Progenitor cell of endocrine pancreas (in vitro differentiated cells): ENCODE measurements at places on chromosomes 3 and 15. TPM values are rescaled to one million over a fixed set of nuclear protein-coding genes. Genes with fewer than 3 reads are reported as not detected.

Gene GABPB1
- total RNA-seq: 34.6 and 41.7 TPM in 2 replicates

- no peak for DNase-seq
These were observed 612 bp downstream of the UBA5 start for GRCh38 chr3:132660811-132661070.

Gene GP9
- not detected in 2 replicates for total RNA-seq

Gene RNF123
- 52.2 and 54.4 TPM in 2 replicates for total RNA-seq

DNA sequence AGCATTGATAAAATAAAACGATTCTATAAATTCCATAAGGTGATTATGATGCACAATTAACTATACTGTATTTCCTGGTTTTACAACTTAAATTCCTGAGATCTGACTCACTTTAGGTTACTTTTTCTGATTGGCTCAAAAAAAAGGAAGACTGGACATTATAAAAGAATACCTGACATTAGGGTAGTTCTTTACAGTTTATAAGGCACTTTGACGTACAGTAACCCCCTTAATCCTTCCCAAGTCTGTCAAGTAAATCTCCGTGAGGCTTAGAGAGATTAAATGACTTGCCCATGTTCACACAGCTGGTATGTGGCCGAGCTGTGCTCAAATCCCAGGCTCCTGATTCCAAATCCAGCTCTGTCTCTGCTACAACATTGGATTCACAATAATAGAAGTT, 1.0 kb upstream of the SLTM start:
- DNase-seq: no peak

- DNase-seq: no peak
These were observed 15.2 kb downstream of the ST3GAL6 start for GRCh38 chr3:98778383-98778782.

DNA sequence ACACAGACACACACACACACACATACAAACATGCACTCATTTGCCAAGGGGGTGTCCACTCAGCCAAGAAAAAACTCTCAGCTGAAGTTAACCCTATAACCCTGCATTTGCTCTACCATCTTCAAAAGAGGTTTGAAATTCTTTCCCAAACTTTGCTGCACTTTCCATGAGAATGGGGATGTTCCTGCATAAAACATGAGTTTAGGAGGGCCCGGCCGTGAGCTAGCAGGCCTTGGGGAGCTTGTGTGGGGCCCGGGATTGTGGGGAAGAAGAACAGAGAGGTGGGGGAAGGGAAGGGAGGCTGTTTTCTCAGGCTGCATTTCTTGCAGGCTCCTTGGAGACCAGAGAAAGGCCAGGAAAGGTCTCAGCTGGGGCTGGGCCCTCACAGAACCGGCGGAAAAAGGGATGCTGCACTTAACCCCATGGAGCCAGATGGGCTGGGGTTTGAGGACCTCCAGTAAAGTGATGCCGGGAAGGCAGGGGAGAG, 40.8 kb downstream of the SEMA5B start:
- no peak for DNase-seq

DNA sequence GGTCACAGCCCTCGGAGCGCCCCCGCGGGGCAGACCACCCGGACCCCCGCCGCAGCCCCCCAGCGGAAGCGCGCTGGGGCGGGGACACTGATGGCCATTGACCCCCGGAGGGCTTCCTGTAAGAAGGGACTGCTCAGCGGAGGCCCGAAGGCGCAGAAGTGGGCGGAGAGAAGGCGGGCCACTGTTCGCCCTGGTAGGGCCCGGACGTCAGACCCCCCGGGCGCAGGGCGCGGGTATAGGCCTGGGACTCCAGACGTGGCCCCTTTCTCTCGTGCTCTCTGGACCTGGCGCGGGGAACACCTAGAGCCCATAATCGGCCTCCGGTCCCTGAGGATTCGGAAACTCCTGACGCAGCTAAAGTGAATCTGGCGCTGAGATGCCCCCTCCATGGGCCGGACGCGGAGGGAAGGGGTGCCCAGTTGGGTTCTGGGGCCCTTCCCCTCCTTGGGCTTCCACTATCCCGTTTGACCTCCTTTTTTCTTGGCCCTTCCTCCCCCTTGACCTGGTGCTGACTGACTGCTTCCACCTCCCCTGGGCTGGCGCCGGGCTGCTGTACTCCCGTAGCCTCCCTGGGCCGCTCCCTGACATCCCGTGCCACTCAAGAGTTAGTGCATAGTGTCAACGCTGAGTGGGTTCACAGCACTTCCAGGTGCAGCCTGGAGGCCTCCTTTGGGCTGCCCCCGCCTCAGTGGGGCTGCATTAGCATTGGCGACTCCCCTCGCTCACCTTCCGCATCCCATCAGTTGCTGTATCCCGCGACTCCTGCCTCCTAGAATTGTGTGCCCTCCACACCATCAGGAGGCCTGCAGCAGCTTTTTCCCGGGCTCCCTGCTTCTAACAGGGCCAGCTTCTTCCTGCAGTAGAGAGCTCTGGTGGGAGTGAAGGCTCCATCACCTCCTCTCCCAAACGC, 694 bp downstream of the ABTB1 start:
- DNase-seq: no peak

DNA sequence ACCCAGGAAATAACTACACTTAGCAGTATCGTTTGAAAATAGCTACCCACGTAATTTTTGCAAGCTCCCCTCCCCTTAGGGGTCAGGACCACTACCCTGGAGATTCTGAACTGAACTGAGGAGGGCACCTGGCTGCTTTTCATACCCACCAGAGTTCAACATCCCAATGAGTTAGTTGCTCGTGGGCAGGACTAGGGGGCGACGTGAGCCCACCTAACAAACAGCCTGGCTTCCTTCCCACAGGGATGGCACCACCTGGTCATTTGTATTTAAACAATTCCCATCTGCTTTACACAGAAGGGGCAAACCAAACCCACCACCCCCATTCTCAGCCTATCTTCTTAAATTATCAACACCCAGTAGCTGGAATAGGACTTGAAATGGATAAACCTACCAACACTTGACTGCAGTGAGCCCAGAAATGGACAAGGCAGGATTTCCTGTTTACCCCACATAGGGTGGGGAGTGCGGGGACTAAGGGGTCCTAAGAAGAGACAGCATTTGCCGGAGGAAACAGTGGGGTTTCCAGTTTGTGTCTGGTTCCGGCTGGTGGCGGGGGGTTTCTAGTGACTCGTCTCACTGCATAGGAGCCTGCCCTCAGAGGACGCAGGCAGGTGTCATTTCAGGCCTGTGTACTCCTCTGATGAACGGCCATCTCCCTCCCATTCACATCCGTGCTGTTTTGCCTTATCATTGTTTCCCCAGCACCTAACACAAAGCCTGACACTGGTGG, 11.6 kb upstream of the VGLL4 start:
- DNase-seq: no peak

- no peak for DNase-seq
These were observed 127.4 kb downstream of the ATP10A start for GRCh38 chr15:25735550-25736384.

Gene CLDN18
- 19.5 and 22.2 TPM in 2 replicates for total RNA-seq

Gene TRANK1
- 16.4 and 17.1 TPM in 2 replicates for total RNA-seq

DNA sequence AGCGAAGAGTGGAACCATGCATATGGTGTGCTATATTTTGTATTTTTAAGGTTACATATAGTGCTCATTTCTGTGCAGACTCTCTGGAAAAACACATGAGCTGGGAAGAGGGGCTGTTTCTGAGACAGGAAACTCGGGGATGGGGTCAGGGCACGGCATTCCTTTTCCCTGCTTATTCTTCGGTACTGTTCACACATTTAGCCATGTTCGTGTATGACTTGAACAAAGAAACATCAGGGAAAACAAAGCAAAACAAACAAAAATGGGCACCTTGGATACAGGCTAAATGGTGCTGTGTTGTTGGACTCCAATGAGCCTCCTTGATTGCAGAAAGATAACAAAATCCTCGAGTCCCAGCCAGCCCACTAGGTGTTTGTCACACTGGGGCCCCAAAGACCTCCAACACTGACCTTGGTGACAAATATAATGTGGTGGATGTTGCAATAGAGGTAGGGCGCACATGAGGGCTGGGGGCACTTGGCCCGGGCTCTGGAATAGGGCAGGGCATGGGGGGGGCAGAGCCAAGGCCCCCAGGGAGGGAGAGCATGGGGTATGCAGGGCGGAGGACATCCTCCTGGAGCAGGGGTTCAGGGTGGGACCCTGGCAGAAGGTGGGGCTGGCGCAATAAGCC, 19.3 kb downstream of the DNASE1L3 start:
- no peak for DNase-seq

DNA sequence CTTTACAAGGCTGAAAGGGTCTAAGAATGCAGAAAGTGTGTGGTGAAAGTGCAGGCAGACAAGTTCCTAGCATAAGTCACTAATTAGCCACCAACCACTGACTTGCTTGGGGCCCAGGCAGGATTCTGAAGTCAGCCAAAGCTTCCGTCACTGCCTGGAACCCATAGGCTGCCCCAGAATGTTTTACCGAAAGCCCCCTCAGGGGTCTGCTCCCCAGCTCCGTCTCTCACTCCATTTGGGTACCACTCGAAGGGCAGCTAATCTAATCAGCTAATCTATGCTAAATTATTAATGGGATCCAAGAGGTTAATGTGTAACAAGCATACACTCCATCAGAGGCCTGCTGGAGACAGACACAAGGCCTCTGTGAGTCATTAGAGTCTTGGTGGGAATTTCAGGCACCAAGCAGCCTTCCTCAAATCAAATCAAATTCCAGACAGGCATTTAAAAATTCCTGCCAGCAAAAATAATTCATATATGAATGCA, 13.2 kb downstream of the ADAMTS9 start:
- no peak for DNase-seq

Gene PLD1
- total RNA-seq: 143 and 156 TPM in 2 replicates

- no peak for DNase-seq
These were observed 310.4 kb downstream of the PLCL2 start for GRCh38 chr3:17195192-17195611.

Gene TMEM207
- 0.27 TPM in 1 of 2 replicates, not detected in the other for total RNA-seq

Gene ALDH1L1
- total RNA-seq: 3.1 and 4.7 TPM in 2 replicates

Gene CILP
- total RNA-seq: 0.22 and 0.29 TPM in 2 replicates

Gene ELL3
- 2.1 and 3.8 TPM in 2 replicates for total RNA-seq

Gene EPHA3
- total RNA-seq: 0.17 and 0.38 TPM in 2 replicates

Gene NUP210
- 71.4 and 78.2 TPM in 2 replicates for total RNA-seq

DNA sequence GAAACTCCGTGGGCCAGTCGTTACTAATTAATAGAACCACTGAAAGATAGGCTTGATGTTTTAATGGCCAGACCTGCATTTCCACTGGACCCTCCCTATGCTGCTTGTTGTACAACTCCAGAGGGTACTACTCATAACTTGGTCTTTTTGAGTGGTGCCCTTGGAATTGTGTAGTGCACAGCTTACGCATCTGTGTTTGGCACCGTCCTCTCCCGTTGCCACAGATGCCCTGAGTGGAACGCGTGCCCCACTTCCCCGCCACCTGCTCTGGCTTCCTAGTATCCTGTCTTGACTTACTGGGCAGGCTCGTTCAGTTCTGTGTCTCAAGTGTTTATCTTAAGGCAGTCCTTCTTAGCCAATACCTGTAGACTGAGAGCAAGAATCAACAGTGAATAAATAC, 78.7 kb downstream of the USP13 start:
- no peak for DNase-seq

GRCh38 chr3:161913786-161914389, 417.3 kb downstream of the OTOL1 start:
- DNase-seq: no peak

Gene P2RY1
- total RNA-seq: 2.1 and 2.3 TPM in 2 replicates

Gene CASR
- total RNA-seq: 2.3 and 2.5 TPM in 2 replicates

DNA sequence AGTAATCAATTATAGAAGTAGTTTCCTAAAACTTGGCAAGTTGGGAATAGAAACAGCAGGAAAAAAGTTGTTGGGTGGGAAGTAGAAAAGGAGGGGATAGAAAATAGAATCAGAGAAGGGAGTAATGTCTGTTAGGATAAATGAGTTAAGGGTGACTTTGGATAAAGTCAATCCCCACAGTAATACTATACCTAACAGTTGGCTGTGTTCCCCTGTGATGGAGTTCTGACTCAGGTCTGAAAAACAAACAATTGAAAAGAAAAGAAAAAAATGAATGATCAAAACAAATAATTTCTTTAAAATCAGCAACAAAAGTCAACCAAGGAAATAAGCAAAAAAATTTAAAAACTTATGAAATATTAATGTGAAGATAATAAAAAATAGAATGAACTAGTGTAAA, 50.3 kb downstream of the EMC4 start:
- no peak for DNase-seq

GRCh38 chr3:194286375-194287146, 64.6 kb downstream of the CPN2 start:
- no peak for DNase-seq

DNA sequence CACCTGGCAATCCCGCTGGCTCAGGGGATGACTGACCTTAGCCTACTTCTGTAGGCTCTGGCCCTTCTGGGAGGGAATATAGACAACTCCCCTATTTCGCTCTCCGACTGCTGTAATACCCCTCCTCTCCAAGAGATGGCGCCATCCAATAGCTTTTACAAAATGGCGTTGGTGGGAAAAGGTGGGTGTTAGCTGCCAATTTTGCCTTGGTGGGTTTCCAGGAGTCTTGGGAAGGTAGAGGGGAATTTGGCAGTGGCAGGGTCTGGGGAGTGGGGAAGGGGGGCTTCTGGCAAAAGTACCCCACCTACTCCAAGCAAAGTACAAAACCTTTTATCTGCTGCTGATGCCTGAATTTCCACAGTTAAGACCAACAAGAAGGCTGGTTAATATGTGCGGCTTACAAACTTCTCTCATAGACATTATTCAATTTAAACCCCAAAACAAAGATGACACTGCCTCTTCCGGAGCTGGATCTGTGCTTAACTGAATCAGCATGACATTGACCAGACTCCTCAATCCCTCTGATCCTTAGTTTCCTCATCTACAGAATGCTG, 62.1 kb downstream of the RASGRF1 start:
- peak; percentile 44 for DNase-seq

- no peak for DNase-seq
These were observed 12.4 kb upstream of the ZNF770 start for GRCh38 chr15:35000511-35000910.

Gene CA12
- 0.38 and 0.58 TPM in 2 replicates for total RNA-seq

- no peak for DNase-seq
These were observed 358.4 kb upstream of the PROK2 start for GRCh38 chr3:72143322-72143721.

Gene LRRIQ4
- 0.31 and 0.42 TPM in 2 replicates for total RNA-seq

- DNase-seq: no peak
These were observed 3.5 kb downstream of the MECOM start for GRCh38 chr3:169659820-169660674.

Gene GABRR3
- total RNA-seq: not detected in 2 replicates

Gene TNNC1
- total RNA-seq: 3.3 and 3.6 TPM in 2 replicates

- DNase-seq: no peak
These were observed 227.2 kb upstream of the GPR149 start for GRCh38 chr3:154657218-154657617.

- no peak for DNase-seq
These were observed 652.0 kb upstream of the NECTIN3 start for GRCh38 chr3:110419601-110420000.

Gene REC114
- total RNA-seq: not detected in 2 replicates

Gene CCR4
- not detected in 2 replicates for total RNA-seq

DNA sequence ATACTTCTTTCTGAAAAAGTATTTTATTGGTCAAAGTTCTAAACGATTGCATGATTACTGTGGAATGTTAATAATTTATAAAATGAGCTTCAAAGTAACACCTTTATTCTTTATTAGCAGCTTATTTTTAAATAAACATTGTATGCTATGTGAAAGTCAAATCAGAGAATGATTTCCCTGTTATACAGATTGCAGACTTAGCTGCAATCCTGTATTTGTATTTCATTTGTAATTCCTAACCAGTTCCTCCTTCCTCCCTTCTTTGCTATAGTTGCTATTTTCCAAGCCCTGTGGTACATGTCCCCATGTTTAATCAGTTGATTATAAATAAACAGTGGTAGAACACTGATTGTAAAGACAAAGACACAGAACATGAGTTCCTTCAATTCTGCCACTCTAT, 42.4 kb upstream of the C15orf39 start:
- DNase-seq: no peak

- no peak for DNase-seq
These were observed 6.6 kb downstream of the CBLB start for GRCh38 chr3:105862217-105862616.
